ENCODE measurements at places on chromosomes 13 and 19.
A peak's percentile ranks its signal among the peaks of the same experiment; 100 is the strongest.

DNA sequence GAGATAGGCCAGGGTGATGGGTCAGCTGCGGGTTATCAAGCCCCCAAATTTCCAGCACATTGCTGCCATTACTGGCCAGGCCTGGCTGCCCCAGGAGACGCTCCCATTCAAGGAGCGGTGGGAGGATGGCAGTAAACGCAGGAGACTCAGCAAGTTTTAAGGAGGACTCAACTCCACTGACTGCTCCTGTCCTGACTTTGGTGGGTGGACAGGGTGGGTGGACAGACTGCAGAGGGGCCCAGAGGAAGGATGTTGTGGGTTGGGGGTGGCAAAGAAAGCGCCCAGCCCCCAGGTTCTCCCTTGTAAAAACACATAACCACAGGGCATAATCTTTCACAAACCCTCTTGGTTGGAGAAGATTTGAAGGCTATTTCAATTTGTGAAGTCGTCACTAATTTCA is 4.4 kb downstream of the GJB6 start:
- DNase-seq, result no peak

GRCh38 chr13:111482806-111483620 is 162.6 kb downstream of the TEX29 start:
- no peak for DNase-seq

- DNase-seq, result no peak
Observed at GRCh38 chr13:113345486-113345885, 18.4 kb downstream of the GRTP1 start.

DNA sequence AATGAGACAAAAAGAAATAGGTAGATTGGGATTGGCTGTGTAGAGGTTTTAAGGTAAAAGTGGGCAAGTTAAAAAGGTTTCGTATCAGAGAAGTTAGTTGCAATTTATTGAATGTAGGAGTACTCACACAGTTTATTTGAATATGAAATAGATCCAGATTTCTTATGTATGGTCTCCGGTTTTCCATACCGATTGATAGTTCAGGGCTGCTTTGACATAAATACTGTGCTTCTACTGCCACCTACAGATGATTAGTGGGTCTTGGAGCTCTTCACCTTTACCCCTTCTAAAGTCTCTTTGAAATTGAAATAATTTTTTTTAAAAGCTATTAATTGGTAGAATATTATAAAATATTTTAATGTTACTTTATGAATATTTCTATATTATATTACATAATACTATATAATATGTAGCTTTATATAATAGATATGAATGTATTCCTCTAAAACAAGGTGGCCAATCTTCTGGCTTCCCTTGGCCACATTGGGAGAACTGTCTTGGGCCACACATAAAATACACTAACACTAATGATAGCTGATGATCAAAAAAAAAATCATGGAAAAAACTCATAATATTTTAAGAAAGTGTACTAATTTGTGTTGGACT is 7.7 kb upstream of the GPR18 start:
- DNase-seq, result no peak

- peak; percentile 82 for DNase-seq
Observed at GRCh38 chr19:42255766-42256745, 1.1 kb upstream of the ERF start.

DNA sequence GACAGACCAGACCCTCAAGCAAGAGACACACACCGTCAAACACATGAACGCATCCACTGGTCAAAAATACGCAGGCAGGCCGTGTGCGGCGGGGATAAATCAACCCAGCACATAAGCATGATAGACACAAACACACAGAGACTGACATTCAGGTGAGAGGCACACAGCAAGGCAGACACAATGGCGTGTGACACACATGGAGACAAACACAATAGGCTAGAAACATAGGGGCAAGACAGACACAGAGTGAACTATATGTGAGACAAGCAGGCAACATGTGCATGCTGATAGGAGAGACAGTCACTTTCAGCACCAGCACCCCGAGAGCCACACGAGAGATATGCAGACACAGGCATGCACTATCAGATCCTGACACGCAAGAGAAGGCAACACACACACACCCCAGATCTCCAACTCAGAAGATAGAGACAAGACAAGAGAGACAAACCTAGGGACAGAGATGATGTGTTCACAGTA is 6.9 kb upstream of the JUNB start:
- DNase-seq, result no peak

GRCh38 chr19:16825312-16826052 is 3.7 kb upstream of the SIN3B start:
- no peak for DNase-seq

- DNase-seq, result peak; percentile 41
Observed at GRCh38 chr19:6723738-6724137, 3.3 kb upstream of the C3 start.

GRCh38 chr13:51740698-51741097 is 63.3 kb downstream of the DHRS12 start:
- DNase-seq, result no peak

DNA sequence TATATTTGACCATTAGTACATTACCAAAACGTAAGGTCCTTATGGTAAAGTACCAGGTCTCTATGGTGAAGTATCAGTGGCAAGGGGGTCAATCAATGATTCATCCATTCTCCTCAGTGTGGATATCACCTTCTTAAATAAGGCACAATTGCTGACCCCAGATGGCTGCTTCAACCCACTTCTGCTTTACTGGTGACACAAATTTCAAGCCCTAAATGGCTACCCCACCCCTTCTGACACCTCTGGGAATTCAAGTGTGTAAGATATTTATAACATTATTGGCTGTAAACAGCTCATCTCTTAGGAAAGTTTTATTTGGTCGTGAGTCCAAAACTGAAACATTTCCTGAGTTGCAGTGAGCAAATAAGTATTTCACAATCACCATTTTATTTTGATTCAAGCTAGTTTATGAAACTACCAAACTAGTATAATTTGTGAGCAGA is 7.9 kb upstream of the WBP4 start:
- DNase-seq, result no peak

DNA sequence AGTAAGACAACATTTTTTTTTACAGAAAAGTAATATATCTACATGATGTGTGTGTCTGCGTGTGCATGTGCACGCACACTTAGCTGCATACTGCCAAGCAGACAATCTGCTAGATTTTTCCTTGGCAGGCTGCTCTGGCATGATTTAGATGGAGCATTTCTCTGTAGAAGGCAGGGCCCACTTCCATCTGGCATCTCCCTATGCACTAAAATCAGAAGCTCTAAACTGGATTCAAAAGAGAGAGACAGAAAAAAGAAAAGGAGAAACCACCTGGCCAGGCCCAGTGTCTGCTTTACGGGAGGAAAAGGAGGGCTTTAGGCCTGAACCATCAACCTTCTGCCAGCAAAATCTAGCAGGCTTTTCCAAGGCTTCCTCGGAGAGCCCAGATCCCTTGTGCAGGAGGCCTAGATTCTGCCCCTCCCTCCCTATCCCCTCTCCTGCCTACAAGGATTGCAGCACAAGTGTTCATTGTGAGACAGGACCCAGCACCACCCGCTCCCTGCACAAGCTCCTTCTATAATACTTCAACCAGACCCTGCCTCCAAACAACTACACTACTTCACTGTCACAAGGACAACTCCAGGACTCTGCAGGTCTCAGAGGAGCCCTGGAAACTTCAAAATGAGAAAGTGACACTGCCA is 99.3 kb downstream of the DOCK9 start:
- no peak for DNase-seq

- DNase-seq, result peak; percentile 85
Observed at GRCh38 chr19:12779162-12779993, 4.0 kb upstream of the HOOK2 start.

DNA sequence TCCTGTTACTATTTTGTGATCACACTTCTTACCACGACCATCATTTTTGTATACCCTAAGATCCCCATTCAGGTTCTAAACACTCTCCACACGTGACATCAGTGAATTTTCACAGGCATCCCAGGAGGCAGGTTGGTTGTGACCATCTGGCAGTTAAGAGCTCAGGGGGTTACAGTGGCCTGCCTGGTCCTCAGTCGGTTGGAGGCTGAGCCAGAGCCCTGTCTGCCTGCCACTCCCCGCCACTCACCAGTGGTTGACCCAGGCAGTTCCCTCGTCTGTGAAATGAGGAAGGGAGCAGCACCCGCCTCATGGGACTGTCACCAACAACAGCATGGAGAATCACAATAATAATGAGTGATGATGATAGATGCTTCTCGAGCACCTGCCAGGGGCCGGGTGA is 36.4 kb upstream of the EHD2 start:
- DNase-seq, result no peak

GRCh38 chr13:90375851-90376250 is 971.6 kb upstream of the MIR17HG start:
- DNase-seq, result no peak

GRCh38 chr19:12880551-12881171 is 588 bp downstream of the DNASE2 start:
- DNase-seq, result no peak

- DNase-seq, result no peak
Observed at GRCh38 chr13:80173224-80173623, 167.7 kb downstream of the SPRY2 start.

- DNase-seq, result peak; percentile 70
Observed at GRCh38 chr13:74288361-74288911, 154.2 kb upstream of the KLF12 start.

- DNase-seq, result no peak
Observed at GRCh38 chr13:55550624-55551023, 1590.1 kb upstream of the PRR20A start.

DNA sequence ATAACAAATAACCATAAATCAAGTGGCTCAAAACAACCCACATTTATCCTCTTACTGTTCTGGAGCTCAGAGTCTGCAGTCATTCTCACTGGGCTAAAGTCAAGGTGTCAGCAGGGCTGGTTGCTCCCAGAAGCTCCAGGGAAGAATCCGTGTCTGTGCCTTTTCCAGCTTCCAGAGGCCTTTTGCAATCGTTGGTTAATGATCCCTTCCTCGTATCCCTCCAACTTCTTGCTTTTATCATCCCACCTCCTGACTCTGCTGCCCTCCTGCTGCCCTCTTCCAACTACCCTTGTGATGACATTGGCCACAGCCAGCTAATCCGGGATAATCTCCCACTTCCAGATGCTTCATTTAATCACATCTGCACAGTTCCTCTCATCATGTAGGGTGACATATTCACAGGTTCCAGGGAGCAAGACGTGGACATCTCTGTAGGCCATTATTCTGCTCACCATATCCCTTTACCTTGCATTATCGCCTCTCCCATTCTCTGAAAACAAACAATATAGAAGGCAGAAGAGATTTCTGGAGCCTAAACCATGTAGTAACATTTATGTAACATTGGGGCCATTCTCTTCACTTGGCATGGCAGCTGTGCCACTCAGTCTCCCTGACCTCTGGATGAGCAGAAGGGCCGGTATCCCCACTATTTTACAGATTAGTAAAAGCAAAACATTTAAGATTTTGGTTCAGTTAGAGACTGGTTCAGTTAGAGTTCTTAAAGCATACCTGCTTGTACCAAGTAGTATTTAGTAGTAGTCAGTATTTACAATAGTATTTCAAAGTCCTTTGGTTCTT is 53.5 kb downstream of the RFC3 start:
- DNase-seq, result no peak
